A549 treated with CpdA at 1 μM for 4 hours (cell line): ENCODE measurements at places on chromosomes 1 and 21. TPM values are rescaled to one million over a fixed set of nuclear protein-coding genes. Genes with fewer than 3 reads are reported as not detected.

SLC44A3 gene
- 1.6 to 2.1 TPM (median 1.7 TPM) in 5 replicates for total RNA-seq

AKNAD1 gene
- 0.46 to 1.5 TPM (median 0.74 TPM) in 5 replicates for total RNA-seq

MLLT11 gene
- total RNA-seq, result 15.1 to 18.7 TPM (median 17.2 TPM) in 5 replicates

HSPA13 gene
- total RNA-seq, result 15.0 to 22.1 TPM (median 17.1 TPM) in 5 replicates

PTPRU gene
- 6.4 to 8.3 TPM (median 7.0 TPM) in 5 replicates for total RNA-seq

KCNJ9 gene
- 0.06 TPM in 1 of 5 replicates, not detected in the others for total RNA-seq

STUM gene
- not detected in 5 replicates for total RNA-seq

ZNF669 gene
- 3.2 to 4.2 TPM (median 3.9 TPM) in 5 replicates for total RNA-seq

VTCN1 gene
- 0.06 to 0.25 TPM (median 0.08 TPM) in 4 of 5 replicates, not detected in the other for total RNA-seq

SLC2A5 gene
- 0.05 to 0.26 TPM (median 0.13 TPM) in 5 replicates for total RNA-seq

CKS1B gene
- 314 to 378 TPM (median 356 TPM) in 5 replicates for total RNA-seq

C1orf94 gene
- 0.02 TPM in 1 of 5 replicates, not detected in the others for total RNA-seq

SPOCD1 gene
- 3.5 to 6.9 TPM (median 5.1 TPM) in 5 replicates for total RNA-seq

ARF1 gene
- total RNA-seq, result 380 to 467 TPM (median 447 TPM) in 5 replicates

IQCC gene
- 1.6 to 2.6 TPM (median 2.3 TPM) in 5 replicates for total RNA-seq

DCST1 gene
- 0.02 TPM in 1 of 5 replicates, not detected in the others for total RNA-seq

ADAMTSL4 gene
- 2.2 to 3.3 TPM (median 3.0 TPM) in 5 replicates for total RNA-seq

TACSTD2 gene
- not detected in 5 replicates for total RNA-seq

SPATA46 gene
- not detected in 5 replicates for total RNA-seq

AIRE gene
- not detected in 5 replicates for total RNA-seq

DCDC2B gene
- not detected in 5 replicates for total RNA-seq

PLPPR4 gene
- not detected in 5 replicates for total RNA-seq

PCBP3 gene
- total RNA-seq, result 0.77 to 1.1 TPM (median 0.89 TPM) in 5 replicates

DNALI1 gene
- 0.03 to 0.13 TPM in 2 of 5 replicates, not detected in the others for total RNA-seq

MAP10 gene
- 0.75 to 1.1 TPM (median 1.0 TPM) in 5 replicates for total RNA-seq

TINAGL1 gene
- 0.50 to 0.97 TPM (median 0.71 TPM) in 5 replicates for total RNA-seq

HMGN2 gene
- total RNA-seq, result 345 to 395 TPM (median 355 TPM) in 5 replicates

PIK3C2B gene
- total RNA-seq, result 6.1 to 7.8 TPM (median 7.0 TPM) in 5 replicates

SH2D2A gene
- 3.6 to 5.2 TPM (median 4.1 TPM) in 5 replicates for total RNA-seq

KIRREL1 gene
- total RNA-seq, result 29.3 to 41.0 TPM (median 38.6 TPM) in 5 replicates

LTN1 gene
- 5.1 to 7.6 TPM (median 7.0 TPM) in 5 replicates for total RNA-seq

CHML gene
- total RNA-seq, result 7.4 to 10.2 TPM (median 8.7 TPM) in 5 replicates

ITLN2 gene
- total RNA-seq, result 0.16 TPM in 1 of 5 replicates, not detected in the others
